Vagina (tissue), 2 donors: ENCODE measurements at places on chromosomes 2 and 18. TPM values are rescaled to one million over a fixed set of nuclear protein-coding genes. Genes with fewer than 3 reads are reported as not detected.

DNA sequence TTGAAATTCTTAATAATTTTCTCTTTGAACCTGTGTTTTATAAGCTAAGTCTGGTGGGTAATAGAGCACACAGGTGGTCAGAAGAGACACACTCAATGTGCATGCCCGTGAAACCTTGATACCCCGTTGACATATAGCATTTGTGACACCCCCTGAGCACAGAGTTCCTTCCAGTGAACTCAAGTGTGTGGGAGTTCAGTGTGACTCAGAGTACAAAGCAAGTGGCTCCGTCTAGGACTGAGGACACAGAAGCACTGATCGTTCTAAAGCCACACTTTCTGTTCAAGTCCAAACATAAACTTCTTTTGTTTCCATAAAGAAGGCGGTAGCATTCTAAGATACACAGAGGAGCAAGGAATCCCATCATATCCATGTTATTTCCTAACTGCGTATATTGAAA is 523.6 kb downstream of the PID1 start:
- no peak overlapping the region for H3K27ac ChIP-seq
- DNase-seq: no peak
- no peaks in the 10 kb centered on the region for H3K4me1 ChIP-seq
- H3K27me3 ChIP-seq: no peaks in the 10 kb centered on the region
- no peaks in the 10 kb centered on the region for H3K36me3 ChIP-seq
- H3K4me3 ChIP-seq: no peak overlapping the region

- no peak overlapping the region for H3K27ac ChIP-seq
- H3K27me3 ChIP-seq: no peaks in the 10 kb centered on the region
- H3K36me3 ChIP-seq: no peaks in the 10 kb centered on the region
- DNase-seq: no peak
- H3K4me1 ChIP-seq: no peaks in the 10 kb centered on the region
Observed at GRCh38 chr18:38644875-38645641, 1079.5 kb upstream of the CELF4 start.

DNA sequence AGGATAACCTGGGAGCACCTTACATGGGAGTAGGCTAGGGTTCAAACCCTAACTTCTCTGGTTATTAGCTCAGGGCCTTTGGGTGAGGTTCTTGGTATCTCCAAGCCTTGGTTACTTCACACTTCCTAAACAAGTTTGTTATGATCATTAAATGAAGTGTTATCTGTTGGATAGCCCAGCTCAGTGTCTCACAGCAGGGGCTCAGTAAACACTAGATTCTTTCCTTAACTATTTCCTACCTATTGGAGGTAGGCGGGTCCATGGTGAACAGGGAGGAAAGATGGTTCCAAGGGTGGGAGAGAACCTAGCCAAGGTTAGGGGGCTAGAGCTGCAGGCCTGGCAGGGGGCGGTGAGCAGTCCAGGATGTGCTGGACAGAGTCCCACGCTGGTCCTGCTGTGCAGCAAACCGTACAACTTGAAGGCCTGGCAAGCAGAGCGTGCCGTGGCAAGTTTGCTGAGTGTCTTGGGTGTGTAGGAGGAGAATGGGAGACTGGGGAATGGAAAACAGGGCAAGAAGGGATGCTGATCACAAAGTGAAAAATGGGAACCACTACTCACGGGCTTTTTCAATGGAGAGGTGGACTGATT is 259.1 kb downstream of the PRKCE start:
- peaks cover 24% of the 10 kb centered on the region for H3K4me1 ChIP-seq
- H3K27me3 ChIP-seq: no peaks in the 10 kb centered on the region
- no peak overlapping the region for H3K27ac ChIP-seq
- no peaks in the 10 kb centered on the region for H3K36me3 ChIP-seq
- no peak for DNase-seq
- no peak overlapping the region for H3K4me3 ChIP-seq

GRCh38 chr2:150609831-150610582 is 122.5 kb upstream of the RND3 start:
- H3K36me3 ChIP-seq: no peaks in the 10 kb centered on the region
- H3K27ac ChIP-seq: no peak overlapping the region
- no peak overlapping the region for H3K4me3 ChIP-seq
- DNase-seq: no peak

Gene STPG4
- total RNA-seq: 2.9 TPM

Gene RBBP8
- total RNA-seq: 28.2 TPM

Gene CLHC1
- total RNA-seq: 4.7 TPM

Gene CYTIP
- total RNA-seq: 12.5 TPM

Gene KCNIP3
- total RNA-seq: 27.5 TPM

Gene NYAP2
- 0.25 TPM for total RNA-seq

Gene AKAIN1
- total RNA-seq: not detected

Gene ABCB11
- total RNA-seq: not detected
